Nephron progenitor cell (in vitro differentiated cells): ENCODE measurements at places on chromosomes 16 and 17.

DNA sequence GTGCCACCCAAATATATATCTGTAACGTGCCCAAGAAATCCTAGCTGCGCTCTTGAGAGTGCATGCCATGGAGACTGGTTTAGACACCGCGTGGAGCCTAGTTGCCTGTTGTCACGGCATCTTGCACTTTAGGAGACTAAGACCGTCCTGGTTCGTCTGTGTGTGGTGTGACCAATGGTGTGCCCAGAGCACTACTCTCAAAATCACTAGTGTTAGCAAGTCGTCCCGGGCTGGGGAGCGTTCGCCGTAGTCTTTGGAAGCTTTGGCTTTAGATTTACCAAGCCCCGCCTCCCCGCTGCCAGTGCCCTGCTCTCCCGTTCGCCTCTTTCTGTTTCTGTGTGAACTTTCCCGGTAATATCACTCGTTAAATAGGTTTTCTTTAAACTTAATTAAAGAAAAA is 27.0 kb downstream of the CLUH start:
- no peaks in the 10 kb centered on the region for H3K27me3 ChIP-seq
- peak overlapping the region; percentile 95 for H3K27ac ChIP-seq
- H3K4me3 ChIP-seq: no peak overlapping the region
- peaks cover 50% of the 10 kb centered on the region for H3K4me1 ChIP-seq
- peaks cover 43% of the 10 kb centered on the region for H3K36me3 ChIP-seq

- H3K27ac ChIP-seq: peak within 1 kb of the TSS; percentile 93
- H3K36me3 ChIP-seq: no peaks in the 10 kb centered on the region
- peaks cover 11% of the 10 kb centered on the region for H3K27me3 ChIP-seq
- peak within 1 kb of the TSS; percentile 79 for H3K4me3 ChIP-seq
- peak; percentile 77 for DNase-seq
- H3K4me1 ChIP-seq: peaks cover 83% of the 10 kb centered on the region
Measured at GRCh38 chr17:58328195-58329034, at the start of gene TSPOAP1. Gene TSPOAP1, minus strand, starts transcription at chr17:58328795. Its CDS starts 875 bp downstream, at chr17:58327920.

DNA sequence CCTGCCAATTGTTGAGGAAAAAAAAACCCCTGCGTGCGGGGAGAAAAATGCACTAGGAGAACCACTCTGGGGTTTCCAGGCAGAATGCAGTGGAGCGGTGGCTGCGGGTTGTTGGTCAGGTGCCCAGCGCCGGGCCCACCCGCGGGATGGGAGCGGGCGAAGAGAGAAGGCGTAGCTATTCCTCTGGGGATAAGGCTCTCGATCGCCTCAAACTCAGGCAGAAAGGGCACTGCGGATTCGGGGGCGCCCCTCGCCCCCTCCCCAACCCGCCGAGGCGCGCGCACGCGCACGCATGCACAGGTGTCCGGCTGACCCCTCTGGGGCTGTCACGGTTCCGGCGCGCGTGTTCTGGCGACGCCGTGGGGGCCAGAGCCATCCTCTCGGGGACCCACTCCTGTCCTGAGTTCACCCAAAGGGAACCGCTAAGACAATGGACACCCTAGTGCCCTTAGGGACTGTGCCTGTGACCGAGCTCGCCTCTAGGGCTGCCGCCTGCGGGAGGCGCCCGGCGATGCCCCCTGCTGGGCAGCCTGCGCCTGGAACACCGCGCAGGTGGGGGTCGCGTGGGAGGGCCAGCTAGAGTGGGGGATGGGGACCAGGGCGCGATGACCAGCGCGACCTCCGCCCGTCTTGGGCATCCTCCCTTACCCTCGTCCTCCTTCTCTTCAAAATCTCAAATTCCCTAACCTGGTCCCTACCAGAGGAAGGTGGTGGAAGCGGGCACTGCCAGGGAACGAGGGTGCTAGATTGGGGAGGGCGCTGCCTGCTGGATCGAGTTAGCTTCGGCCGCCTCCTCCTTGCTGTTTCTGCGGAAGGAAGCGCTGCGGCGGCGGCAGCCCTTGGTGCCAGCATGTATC is 14.4 kb upstream of the CBX8 start:
- peak overlapping the region; percentile 77 for H3K4me3 ChIP-seq
- peaks cover 87% of the 10 kb centered on the region for H3K27me3 ChIP-seq
- no peaks in the 10 kb centered on the region for H3K36me3 ChIP-seq
- peaks cover 36% of the 10 kb centered on the region for H3K4me1 ChIP-seq

- no peak overlapping the region for H3K4me3 ChIP-seq
- no peak overlapping the region for H3K27ac ChIP-seq
- no peak for DNase-seq
- peaks cover 44% of the 10 kb centered on the region for H3K4me1 ChIP-seq
- H3K27me3 ChIP-seq: no peaks in the 10 kb centered on the region
Measured at GRCh38 chr17:80797741-80798594, 193.7 kb upstream of the CHMP6 start.

- H3K36me3 ChIP-seq: no peaks in the 10 kb centered on the region
- H3K4me3 ChIP-seq: peak overlapping the region; percentile 77
- peaks cover 53% of the 10 kb centered on the region for H3K4me1 ChIP-seq
- DNase-seq: no peak
Measured at GRCh38 chr16:8964462-8964861, 756 bp upstream of the USP7 start.

GRCh38 chr16:50961952-50962351 is 189.1 kb downstream of the SALL1 start:
- H3K27me3 ChIP-seq: peaks cover 6% of the 10 kb centered on the region
- H3K4me3 ChIP-seq: no peak overlapping the region
- peaks cover 14% of the 10 kb centered on the region for H3K4me1 ChIP-seq
- no peak for DNase-seq
- H3K36me3 ChIP-seq: no peaks in the 10 kb centered on the region
- H3K27ac ChIP-seq: no peak overlapping the region

DNA sequence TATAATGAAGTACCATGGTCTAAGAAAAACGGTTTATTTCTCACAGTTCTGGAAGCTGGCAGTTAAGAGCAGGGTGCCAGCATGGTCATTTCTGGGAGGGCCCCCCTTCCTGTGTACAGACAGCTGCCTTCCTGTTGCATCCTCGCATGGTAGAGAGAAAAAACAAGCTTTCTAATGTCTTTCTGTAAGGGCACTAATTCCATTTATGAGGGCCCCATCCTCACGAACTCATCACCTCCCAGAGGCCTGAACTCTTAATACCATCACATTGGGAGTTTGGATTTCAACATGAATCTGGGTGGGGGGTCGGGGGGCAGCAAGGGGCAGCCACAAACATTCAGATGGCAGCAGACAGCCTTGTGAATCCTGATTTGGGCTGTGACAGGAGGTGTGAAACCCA is 149.7 kb downstream of the CCDC182 start:
- H3K4me3 ChIP-seq: no peak overlapping the region
- no peak for DNase-seq
- peaks cover 68% of the 10 kb centered on the region for H3K36me3 ChIP-seq
- peaks cover 30% of the 10 kb centered on the region for H3K4me1 ChIP-seq
- H3K27me3 ChIP-seq: peaks cover 3% of the 10 kb centered on the region

DNA sequence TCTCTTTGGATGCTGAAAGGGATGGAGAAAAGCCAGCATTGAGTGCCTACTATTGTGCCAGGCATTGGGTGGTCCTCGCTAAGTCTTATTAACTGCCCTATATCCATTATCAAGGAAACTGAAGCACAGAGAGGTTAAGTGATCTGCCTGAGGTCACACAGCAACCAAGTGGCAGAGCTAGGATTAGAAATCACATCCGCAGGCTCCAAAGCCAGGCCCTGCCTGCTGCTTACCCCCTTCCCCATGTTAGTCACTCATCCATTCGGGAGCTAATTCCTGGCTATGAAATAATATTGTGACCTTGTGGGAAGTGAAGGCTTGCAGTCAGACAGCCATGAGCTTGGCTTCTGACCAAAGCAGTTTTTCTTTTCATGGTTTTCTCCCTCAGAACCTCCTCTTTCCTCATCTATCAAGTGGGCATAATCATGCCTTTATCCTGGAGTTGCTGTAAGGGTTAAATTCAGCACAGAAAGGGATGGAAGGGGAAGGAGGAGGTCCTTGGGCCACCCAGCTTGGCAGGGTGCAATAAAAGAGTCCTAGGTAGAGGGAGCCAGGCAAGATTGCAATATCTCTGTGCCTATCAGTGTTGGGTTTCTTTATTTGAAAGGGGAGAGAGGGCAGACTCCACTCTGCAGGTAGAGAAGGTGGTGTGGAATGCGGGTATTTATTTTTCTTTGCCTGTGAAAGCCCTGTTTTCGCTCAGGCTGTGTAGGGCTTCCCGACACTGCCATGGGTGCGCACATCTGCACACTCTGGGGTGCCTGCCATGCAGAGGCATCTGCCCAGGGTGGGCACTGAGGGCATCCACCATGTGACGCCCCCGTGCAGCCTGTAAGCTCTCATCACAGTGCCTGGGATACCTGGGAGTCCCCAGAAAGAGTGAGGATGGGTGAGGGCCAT is 11.3 kb downstream of the RAI1 start:
- H3K4me3 ChIP-seq: peak overlapping the region; percentile 81
- peaks cover 3% of the 10 kb centered on the region for H3K36me3 ChIP-seq
- H3K27me3 ChIP-seq: peaks cover 9% of the 10 kb centered on the region
- no peak for DNase-seq
- peak overlapping the region; percentile 85 for H3K27ac ChIP-seq

- peak overlapping the region; percentile 24 for H3K4me3 ChIP-seq
- no peaks in the 10 kb centered on the region for H3K27me3 ChIP-seq
- peak overlapping the region; percentile 98 for H3K27ac ChIP-seq
- peaks cover 74% of the 10 kb centered on the region for H3K36me3 ChIP-seq
- no peak for DNase-seq
Measured at GRCh38 chr17:57425431-57425830, 169.1 kb downstream of the MSI2 start.

- peaks cover 73% of the 10 kb centered on the region for H3K4me1 ChIP-seq
- peaks cover 7% of the 10 kb centered on the region for H3K36me3 ChIP-seq
- no peak for DNase-seq
Measured at GRCh38 chr17:18181358-18181757, 2.3 kb upstream of the ALKBH5 start.

GRCh38 chr16:57356547-57356946 is 2.0 kb upstream of the CCL22 start:
- peaks cover 17% of the 10 kb centered on the region for H3K27me3 ChIP-seq
- no peaks in the 10 kb centered on the region for H3K4me1 ChIP-seq
- DNase-seq: no peak
- H3K36me3 ChIP-seq: no peaks in the 10 kb centered on the region

DNA sequence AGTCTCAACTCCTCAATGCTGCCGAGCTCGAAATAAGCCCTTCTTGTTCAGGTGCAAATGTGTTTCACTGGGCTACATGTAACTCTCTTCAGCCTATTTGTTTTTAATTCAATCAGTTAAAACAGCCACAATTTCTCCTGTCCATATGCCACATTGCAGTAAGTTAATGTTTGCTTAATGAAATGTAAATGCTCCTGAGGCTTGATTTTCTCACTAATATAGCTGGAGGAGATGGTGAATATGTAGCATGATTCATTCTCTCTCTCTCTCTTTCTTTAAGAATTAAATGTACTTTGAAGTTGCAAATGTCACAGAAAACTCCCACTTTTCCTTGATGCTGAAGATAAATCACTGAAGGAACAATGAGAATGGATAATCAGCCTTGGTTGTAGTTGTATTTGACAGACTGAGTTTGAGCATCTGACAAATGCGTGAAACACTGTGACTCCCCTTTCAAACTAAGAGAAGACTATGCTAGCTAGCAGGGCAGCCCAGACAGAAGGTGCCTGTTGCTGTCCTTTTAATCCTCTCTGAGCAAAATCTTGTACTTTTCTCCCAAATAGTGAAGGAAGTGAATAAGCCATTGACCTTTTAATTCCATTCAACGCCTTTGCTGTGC is 161.8 kb downstream of the ANKFN1 start:
- H3K27ac ChIP-seq: no peak overlapping the region
- H3K4me1 ChIP-seq: no peaks in the 10 kb centered on the region
- DNase-seq: no peak

GRCh38 chr16:88769617-88770460 is 15.2 kb downstream of the PIEZO1 start:
- DNase-seq: peak; percentile 74
- H3K27ac ChIP-seq: no peak overlapping the region
- peak overlapping the region; percentile 50 for H3K4me3 ChIP-seq
- peaks cover 20% of the 10 kb centered on the region for H3K27me3 ChIP-seq
- H3K4me1 ChIP-seq: peaks cover 74% of the 10 kb centered on the region

DNA sequence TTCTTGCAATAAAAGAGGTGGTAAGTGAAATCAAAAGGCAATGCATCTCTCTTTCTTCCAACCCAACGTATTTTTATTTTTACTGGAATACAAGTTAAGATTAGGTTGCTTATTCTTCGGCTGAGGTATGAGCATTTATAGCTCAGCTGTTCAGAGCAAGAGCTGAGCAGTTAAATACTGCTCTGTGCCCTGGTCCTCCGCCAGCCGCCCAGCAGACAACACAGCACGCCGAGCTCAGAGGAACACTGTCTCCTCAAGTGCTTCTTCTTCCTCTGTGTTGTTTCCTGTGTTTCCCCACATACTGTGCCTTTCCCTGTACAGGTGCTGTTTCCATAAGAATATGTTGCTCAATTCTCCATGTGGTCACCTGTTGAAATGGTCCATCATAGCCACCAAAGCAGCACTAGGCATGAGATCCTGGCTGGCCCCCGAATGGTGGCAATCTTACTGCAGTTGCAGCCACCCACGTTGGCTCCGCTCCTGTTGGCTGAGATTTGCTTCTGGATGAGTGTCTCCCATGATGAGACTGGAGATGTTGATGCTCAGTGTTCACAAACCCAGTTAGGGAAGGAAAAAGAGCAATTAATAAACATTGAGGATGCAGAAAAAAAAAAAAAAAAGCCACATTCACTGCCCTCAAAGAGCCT is 515.3 kb downstream of the GRIN2A start:
- no peak for DNase-seq
- peaks cover 17% of the 10 kb centered on the region for H3K27me3 ChIP-seq
- H3K36me3 ChIP-seq: no peaks in the 10 kb centered on the region
- no peak overlapping the region for H3K4me3 ChIP-seq

DNA sequence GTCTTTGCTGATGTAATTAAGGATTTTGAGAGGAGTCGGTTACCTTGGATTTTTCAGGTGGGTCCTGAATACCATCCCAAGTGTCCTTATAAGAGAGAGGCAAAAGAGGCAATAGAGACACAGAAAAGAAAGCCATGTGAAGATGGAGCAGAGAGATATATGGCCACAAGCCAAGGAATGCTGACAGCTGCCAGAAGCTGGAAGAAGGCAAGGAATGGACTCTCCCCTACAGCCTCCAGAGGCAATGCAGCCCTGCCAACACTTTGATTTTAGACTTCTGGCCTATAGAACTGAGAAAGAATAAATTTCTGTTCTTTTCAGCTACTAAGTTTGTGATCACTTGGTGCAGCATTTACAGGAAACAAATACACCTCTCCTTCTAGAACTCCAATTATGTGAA is 8.2 kb upstream of the RNFT1 start:
- peaks cover 15% of the 10 kb centered on the region for H3K27me3 ChIP-seq
- H3K27ac ChIP-seq: no peak overlapping the region
- H3K4me3 ChIP-seq: no peak overlapping the region
- no peaks in the 10 kb centered on the region for H3K36me3 ChIP-seq
- DNase-seq: no peak

GRCh38 chr16:47493381-47494337 is 32.5 kb downstream of the PHKB start:
- DNase-seq: no peak
- H3K4me3 ChIP-seq: no peak overlapping the region
- peaks cover 12% of the 10 kb centered on the region for H3K4me1 ChIP-seq
- H3K27ac ChIP-seq: no peak overlapping the region
- peaks cover 38% of the 10 kb centered on the region for H3K36me3 ChIP-seq
- no peaks in the 10 kb centered on the region for H3K27me3 ChIP-seq
